ENCODE measurements at places on chromosomes 4 and X. TPM values are rescaled to one million over a fixed set of nuclear protein-coding genes. Genes with fewer than 3 reads are reported as not detected.

Gene PABPC1L2A
- total RNA-seq = not detected

Gene CCNI
- 302 TPM for total RNA-seq

Gene CT45A10
- total RNA-seq = not detected

GRCh38 chr4:186770481-186771175 is 47.0 kb upstream of the FAT1 start:
- no peak for DNase-seq

- DNase-seq = no peak
Measured at GRCh38 chrX:130887376-130887775, 15.6 kb downstream of the ENOX2 start.

DNA sequence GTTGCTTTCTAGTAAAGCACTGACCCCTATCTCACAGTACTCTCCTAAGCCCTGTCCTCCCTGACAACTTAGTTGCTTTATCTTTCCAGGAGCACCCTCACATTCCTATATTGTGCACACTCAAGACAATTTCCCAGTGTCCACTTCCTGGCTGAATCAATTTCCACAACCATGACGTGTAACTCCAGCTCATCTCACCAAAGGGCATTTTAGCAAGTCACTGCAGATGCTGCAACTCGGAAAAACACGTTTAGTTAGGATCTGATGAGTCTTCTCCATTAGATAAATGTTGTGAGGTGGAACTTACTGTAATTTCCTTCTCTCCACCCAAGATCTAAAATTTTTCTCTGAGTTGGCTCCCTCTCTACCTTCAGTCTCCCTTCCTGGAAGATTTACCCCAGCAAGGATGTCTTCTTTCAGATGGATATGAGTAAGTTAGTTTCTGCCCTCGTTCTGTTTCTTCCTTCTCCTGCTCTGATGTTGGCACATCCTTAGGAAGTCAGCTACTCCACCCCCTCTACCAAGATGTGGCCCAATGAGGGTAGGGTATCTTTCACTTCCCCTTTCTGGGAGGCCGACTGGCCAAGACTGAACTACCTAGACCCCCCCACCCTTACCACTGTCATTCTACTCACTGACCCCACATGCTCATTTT is 28.8 kb upstream of the IL13RA1 start:
- no peak for DNase-seq

DNA sequence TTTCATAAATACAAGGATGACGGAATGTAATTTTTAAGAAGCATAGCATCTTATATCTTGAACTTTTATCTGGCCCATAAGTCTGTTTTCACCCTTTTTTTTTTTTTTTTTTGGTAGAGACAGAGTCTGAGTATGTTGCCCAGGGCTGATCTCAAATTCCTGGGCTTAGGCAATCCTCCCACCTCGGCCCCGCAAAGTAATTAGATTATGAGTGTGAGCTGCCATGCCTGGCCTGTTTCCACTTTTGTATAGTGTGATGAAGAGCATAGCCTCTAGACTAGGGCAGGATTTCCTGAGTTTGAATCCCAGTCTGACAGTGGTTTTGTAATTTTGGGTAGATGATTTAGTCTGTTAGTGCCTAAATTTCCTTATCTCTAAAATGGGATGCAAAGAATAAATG is 11.0 kb downstream of the STIM2 start:
- no peak for DNase-seq

DNA sequence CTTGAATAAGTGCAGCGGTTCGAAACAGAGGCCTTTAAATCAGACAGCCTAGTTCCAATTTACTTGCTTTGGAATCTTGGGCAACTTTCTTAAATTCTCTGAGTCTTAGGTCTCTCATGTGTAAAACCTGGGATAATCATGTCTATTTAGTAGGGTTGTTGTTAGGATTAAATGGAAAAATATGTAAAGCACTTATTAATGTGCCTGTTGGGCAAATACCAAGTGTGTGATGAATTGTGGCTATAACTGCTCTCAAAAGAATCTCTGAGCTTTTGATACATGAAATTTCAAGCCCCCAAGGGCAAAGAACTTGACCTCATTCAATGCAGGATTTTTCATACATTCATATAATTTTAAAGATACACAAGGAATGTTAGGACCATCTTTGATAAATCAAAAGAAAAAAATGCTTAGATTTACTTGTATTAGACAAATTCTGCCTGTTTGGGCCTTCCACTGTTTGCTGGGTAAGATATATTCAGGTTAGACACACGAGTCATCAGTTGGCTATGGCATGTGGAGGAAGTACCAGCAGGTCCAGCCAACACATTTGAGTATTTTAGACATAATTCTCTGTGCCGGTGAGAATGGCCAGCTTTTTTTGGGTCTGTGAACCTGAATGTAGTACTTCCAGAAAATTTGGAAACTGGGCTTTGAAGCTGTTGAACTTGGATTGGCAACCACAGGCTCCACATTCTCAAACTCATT is 241.4 kb upstream of the CNKSR2 start:
- DNase-seq = no peak

DNA sequence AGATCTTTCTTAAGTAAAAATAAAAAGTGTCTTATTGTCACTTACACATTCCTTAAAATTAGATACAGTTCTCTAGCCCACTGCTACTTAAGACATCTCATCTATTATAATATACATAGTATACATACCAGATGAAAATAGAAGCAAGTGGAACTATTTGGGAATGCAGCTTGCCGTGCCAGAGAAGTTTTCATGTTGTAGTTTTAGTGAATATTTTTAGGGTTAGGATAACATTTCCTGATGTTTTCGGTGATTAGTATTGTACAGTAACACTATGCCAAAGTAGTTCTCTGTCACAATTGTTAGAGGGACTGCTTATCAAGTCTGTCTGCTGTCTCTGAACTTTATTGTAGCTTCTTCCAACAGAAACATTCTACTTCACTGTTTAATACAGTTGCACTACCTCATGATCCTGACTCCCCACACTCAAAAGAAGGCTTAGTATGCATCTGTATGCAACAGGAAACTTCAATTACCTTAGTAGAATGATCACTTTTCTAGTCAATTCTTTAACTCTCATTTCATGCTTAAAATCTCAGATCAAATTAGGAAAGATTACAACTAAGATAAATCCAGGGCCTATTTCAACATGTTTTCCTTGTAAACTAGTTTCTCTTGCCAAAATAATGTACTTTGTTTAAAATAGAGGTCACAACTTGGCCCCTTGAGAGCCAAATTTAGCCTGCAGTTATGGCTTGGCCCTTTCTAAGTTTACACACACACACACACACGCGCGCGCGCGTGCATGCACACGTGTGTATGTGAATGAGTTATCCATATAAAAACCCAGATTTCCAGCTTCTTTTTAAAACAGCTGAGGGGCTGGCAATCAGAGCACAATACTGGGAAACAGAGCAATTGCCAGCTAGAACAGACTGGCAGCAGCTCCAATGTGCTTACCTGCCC is 42.3 kb upstream of the SRPX start:
- no peak for DNase-seq

GRCh38 chr4:111499706-111500105 is 645.5 kb upstream of the FAM241A start:
- DNase-seq = no peak

- no peak for DNase-seq
Measured at GRCh38 chrX:1519022-1519497, 17.9 kb downstream of the P2RY8 start.

Gene PHOX2B
- not detected for total RNA-seq

DNA sequence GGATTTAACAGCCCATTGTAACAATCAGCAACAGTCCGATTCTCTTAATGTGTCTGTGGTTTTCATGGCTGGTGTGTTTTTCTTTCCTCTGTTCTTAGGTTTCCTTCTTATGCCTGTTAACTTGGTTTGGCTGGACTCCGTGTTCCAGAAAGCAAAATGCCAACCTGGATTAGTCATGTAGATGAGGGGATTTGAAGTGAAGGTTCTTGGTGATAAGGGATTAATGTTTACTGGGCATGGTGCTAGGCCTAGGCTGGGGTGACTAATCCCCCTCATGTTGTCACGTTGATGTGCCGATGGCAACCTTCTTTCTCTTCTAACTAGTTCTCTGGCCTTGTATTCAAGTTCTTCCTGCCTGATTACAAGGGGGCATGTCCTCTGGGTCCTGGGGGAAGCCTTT is 85.9 kb downstream of the REPS2 start:
- DNase-seq = no peak

DNA sequence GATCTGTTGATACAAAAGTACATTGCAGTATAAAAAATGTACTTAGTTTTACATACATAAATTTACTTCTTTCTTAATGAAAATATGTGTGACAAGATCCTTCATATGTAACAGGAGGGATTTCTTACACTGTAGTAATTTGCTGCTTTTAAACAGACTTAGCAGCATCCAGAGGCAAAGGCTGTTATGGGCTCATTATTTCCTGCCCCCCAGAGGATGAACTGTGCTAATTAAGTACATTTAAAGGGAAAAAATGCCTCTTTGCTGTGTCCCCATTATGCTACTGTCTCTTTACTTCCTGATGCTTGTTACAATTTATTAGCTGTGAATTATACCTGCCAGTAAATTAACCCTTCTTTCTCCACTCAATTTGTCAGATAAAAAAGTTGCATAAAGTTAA is 47.1 kb downstream of the NDST3 start:
- DNase-seq = no peak

Gene RGN
- total RNA-seq = 4.8 TPM

- DNase-seq = no peak
Measured at GRCh38 chr4:154471032-154471431, 20.6 kb downstream of the DCHS2 start.

Gene DDX60
- 1.6 TPM for total RNA-seq

GRCh38 chrX:130704053-130705038 is 198.7 kb downstream of the ENOX2 start:
- DNase-seq = no peak

Gene SULT1B1
- total RNA-seq = not detected

- DNase-seq = no peak
Measured at GRCh38 chr4:80788798-80789197, 241.7 kb upstream of the BMP3 start.

Gene ZNF732
- 24.2 TPM for total RNA-seq

Gene ARHGAP36
- not detected for total RNA-seq

DNA sequence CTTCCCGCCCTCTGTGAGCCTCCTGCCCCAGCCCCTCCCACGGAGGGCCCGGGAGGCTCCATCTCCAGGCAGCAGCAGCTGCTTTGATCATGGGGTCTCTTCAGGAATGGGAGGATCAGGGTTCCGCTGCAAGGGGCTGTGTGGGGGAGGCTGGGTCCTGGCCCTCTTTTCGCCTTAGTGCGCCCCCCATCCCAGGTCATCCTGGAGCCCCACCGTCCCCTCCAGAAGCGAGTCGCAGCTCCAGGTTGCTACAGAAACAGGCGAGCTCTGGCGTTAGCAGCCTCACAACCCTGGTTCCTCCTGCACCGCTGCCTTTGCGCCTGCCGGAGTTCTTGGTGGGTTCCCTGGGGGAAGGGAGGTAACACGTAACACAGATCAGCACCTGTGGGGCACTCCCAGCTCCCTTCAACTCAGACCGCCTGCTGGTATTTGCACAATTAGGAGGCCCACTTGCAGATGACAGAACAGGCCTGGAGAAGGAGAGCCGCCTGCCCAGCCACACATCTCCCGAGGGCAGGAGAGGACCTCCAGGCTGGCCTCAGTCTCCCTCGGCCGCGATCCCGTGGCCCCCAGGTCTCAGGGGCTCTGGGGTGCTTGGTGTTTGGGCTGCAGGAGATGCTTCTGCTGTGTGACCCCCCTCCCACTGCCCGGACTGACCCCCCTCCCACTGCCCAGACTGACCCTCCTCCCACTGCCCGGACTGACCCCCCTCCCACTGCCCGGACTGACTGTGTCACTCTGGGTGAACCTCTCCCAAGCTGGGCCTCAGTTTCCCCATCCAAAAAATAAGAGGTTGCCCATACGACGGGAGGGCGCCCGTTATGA is 64.2 kb upstream of the ADRA2C start:
- DNase-seq = no peak

DNA sequence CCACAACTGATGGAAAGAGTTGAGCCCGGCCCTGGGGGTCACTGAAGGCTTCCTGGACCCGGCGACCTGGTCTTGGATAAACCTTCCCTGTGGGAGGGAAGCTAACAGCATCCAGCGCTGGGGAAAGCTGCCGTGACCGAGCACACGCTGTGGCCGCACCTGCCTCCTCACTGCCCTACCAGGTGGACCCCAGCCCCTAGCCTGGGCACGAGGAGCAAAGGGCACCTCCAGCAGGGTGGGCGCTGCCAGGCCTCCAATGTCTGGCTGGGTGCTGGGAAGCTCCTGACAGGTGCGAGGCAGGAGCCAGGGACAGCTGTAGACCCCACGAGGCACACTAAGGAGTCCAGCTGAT is 7.9 kb downstream of the TADA2B start:
- no peak for DNase-seq

DNA sequence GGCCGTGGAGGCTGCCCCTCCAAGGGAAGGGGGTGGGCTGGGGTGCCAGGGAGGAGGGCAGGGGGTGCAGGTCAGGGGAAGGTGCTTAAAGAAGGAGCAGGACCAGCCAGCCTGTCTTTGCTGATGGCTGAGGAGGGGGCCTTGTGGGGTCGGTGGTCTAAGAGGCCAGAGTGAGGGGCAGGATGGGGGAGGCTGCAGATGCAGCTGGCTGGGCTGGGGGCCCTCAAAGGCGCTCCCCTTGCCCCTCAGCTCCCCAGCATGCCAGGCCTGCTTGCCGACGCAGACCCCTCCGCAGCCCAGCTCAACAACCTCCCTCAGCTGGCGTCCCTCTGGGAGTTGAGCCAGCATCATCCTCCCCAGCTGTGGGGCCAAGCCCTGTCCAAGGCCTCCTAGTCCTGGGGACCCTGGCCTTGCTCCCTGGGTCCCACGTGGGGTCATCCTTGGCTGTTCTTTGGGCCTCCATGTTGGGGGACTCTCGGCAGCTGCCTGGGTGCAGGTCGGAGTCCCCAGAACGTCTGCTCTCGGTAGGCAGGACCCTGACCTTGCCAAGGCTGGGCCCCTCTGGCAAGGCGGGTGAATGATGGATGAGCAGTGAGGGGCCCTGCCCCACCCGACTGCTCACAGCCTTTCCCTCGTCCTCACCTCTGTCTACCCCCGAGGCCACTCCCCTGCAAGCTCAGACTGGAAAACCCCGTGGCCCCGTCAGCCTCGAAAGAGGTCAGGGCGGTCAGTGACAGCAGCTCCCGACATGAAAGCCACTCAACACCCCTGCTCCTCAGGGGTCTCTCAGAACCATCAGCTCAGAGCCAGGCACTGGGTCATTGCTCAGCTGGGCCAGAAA is 119.4 kb downstream of the FAM53A start:
- no peak for DNase-seq

Gene PARM1
- 1.1 TPM for total RNA-seq

GRCh38 chr4:118112117-118113046 is 78.1 kb downstream of the NDST3 start:
- DNase-seq = no peak

Gene SLITRK4
- total RNA-seq = 5.6 TPM

- no peak for DNase-seq
Measured at GRCh38 chr4:54525602-54526001, 132.2 kb upstream of the KIT start.

Gene PNCK
- total RNA-seq = 12.9 TPM

GRCh38 chrX:138775517-138775916 is 64.0 kb upstream of the FGF13 start:
- no peak for DNase-seq

Gene PAPSS1
- total RNA-seq = 167 TPM

Gene QRFPR
- not detected for total RNA-seq

GRCh38 chr4:120144634-120145033 is 78.0 kb upstream of the MAD2L1 start:
- no peak for DNase-seq

Gene TKTL2
- total RNA-seq = not detected

- DNase-seq = peak; percentile 80
Measured at GRCh38 chr4:1793496-1793840, 375 bp downstream of the FGFR3 start.

GRCh38 chr4:7399440-7400234 is 35.1 kb downstream of the PSAPL1 start:
- peak; percentile 27 for DNase-seq
